ENCODE measurements at places on chromosomes 13 and 19. TPM values are rescaled to one million over a fixed set of nuclear protein-coding genes. Genes with fewer than 3 reads are reported as not detected.

The KANK3 gene
- 7.2 TPM for total RNA-seq

The ZNF547 gene
- 3.0 TPM for total RNA-seq

The MRPS31 gene
- 6.2 TPM for total RNA-seq

The RHPN2 gene
- 39.1 TPM for total RNA-seq

The RGL3 gene
- total RNA-seq: 35.9 TPM

The APOE gene
- total RNA-seq: 485 TPM

The IGFL2 gene
- total RNA-seq: not detected

The HOMER3 gene
- 8.5 TPM for total RNA-seq

The ZNF69 gene
- 28.5 TPM for total RNA-seq

The LILRA1 gene
- not detected for total RNA-seq

The KLF5 gene
- total RNA-seq: 53.8 TPM

All from stomach (tissue), 19 donors.